Activated CD4-positive, CD25-positive, alpha-beta regulatory T cell treated with anti-CD3 and anti-CD28 coated beads, Interleukin-2, amount 50 U/mL, for 24 hours (primary cell): ENCODE measurements at places on chromosomes 1 and 21.

DNA sequence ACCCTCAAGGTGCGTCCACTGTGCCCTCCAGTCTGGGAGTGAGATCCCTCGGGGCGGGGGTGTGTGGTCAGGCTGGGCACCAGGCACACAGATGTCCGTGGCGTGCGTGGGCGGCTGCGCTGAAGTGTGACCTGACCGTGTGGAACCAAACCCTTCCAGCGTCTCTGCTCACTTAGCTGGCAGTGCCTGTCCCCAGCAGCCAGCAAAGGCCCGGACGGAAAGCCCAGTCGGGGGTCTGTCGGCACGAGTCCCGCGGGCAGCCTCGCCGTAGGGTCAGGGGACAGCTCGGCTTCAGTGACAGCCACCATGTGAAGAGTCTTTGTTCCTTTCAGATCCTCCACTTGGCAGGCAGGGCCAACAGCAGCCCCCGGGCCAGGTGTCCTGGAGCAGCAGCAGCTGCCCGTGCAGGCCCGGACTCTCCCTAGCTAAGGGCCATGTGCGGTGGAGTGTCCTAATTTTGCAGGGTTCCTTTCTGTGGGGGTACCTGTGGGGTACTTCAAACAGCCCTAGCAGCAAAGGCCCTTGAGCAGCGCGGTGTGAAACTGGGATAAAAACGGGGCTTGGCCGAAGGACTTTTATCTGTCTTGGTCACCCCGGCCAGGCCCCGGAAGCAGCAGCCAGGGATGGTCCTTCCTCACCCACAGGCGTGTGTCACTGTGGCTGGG is 11.6 kb downstream of the TTLL10 start:
- ATAC-seq: no peak

- no peak for ATAC-seq
Observed at GRCh38 chr1:211619033-211619996, 40.4 kb upstream of the SLC30A1 start.

DNA sequence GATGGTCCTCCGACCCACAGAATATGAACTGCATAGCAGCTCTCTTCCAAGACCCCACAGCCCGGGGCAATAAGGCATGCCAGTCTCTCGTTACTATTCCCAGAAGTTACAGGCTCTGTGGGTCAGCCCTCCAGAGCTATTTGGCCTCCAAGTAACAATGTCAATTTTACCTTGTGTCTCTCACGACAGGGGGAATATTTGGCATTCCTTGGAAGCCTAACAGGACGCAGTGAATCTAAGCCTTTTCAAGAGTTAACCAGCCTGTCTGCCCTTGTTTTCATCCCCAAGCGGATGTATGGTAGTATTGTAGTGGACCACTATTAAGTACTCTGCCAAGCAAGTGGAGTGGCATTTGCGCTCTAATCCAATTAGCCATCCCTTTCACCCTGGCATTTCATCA is 24.4 kb upstream of the GNG4 start:
- no peak for ATAC-seq

- ATAC-seq: no peak
Observed at GRCh38 chr1:30418061-30418938, 305.1 kb downstream of the MATN1 start.

DNA sequence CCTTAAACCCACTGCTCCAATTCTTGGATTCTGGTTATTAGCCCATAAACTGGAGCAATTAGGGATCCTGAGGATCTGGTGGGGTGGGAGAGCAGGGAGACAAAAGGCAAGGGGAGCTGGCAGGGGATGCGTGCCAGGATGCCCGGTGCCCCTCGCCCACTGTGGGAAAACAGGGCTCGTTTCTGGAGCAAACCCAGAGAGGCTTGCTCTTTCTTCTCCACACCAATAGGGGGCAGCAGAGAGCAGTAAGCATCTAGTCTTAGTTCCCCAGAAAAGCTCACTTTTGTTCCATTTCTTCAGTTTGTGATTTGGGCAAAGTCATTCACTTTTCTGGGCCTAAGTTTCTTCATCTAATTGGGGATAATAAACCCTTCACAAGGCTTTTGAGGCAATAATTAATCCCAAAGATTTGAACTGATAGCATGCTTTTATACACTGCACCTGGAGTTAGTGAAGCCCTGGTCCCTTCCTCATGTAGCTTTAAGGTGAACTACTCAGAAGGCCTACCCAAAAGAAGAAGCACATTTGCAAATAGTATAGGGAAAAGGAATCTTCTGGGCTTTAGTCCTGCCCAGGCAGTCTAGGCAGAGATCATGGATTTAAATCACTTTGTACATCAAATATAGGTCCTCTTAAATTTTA is 160.6 kb upstream of the USP24 start:
- ATAC-seq: no peak

GRCh38 chr1:190663962-190664361 is 186.3 kb upstream of the BRINP3 start:
- no peak for ATAC-seq

- ATAC-seq: no peak
Observed at GRCh38 chr1:107019166-107019565, 37.3 kb upstream of the PRMT6 start.
